ENCODE measurements at places on chromosomes 6 and 20.

DNA sequence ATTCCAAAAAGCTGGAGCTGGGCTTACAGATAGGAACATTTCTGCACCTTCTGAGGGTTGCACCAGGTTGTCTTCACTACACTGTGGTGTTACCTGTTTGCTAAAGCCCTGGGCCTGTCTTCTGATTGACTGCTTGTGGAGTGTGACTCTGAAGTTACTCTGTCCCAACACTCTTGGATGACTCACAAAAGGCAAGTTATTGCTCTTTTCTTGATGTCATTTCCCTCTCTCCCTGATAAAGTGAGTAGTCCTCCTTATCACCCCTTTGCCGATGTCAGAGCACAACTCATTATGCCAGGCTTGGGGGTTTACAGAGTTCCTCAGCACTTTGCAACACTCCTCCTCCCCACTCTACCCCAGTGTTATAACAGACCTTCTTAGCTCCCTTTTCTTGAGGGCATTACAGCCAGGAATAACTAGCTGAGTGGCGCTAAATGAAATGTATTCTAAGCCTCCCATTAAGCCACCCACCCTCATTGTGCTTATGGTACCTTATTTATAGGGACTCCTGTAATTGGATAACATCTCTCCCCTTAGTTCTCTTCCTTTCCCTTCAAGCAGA, 36.1 kb upstream of the NKX2-4 start:
- DNase-seq = no peak

DNA sequence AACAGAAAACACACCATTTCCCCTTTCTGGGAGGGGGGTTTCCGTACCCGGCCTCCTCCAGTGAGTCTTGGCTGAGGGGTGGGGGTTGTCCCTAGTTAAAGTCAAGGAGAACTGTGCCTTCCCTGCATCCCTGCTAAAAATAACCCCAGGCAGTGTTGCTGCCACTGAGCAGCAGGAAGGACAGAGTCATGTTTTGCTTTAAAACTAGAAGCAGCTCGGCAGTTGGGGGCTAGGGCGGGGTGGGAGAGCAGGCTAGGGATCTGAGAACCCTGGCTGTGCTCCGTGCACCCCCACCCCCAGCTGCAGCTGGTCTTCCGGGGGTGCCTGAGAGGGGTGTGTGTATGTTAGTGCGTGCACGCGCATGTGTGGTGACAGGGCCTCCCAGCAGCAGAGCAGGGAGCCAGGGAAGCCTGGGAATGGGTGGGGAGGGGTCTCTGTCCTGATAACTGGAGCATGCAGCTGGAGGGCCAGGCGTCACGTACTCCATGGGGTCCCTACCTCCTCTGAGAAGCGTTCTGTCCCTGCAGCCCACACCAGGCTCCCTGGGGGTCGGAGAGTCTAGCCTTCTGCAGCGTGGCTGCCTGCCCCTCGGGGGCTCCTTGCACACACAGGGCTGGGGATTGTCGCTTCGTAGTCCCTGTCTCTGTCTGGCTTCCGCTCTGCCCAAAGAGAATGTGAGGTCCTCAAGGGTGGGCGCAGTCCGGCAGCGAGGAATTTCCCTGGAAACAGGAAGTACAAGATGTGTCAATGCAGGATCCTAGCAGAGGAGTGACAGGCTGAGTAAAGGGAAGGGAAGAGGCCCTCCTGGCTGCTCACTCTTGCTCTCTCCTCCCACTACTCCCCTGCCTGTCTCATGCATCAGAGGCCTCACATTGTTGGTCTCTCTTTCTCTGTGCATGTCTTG, 16.8 kb upstream of the ARMC12 start:
- DNase-seq = no peak

DNA sequence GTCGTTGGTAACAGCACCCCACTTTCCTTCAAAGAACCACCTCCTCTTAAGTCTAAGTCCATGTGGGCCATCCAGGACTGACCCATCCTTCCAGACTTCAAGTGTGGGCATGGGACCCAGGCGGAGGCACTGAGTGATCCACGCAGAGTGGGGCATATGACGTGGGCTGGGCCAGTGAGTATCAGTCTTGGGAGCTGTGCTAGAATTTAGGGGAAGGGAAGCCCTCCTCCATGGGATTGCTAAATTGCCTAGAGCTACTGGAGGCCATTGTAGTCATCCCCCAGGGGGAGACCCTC, 35.3 kb upstream of the KCNB1 start:
- DNase-seq = no peak

- no peak for DNase-seq
These were observed 43.8 kb upstream of the ADIG start for GRCh38 chr20:38537176-38537575.

- DNase-seq = no peak
These were observed 29.4 kb downstream of the BMP7 start for GRCh38 chr20:57236813-57237584.

Measured in neural crest cell (in vitro differentiated cells).